ENCODE measurements at places on chromosomes 13 and 19. TPM values are rescaled to one million over a fixed set of nuclear protein-coding genes. Genes with fewer than 3 reads are reported as not detected.

DNA sequence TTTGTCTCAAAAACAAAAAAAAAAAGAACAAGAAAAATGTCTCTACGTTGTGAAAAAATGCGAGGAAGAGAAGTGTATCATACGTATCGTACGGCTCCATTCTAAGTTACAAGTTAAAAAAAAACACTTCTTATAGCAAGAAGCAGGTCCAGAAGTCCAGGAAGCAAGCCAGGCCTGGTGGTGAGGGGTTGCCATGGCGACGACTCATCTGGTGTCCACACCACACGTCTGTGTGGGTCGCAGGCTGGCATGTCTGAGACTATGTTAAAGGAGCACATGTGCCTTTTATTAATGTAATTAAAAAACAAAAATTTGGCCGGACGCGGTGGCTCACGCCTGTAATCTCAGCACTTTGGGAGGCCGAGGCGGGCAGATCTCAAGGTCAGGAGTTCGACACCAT lies 5.9 kb downstream of the MED16 start:
- peaks cover 5% of the 10 kb centered on the region for H3K4me1 ChIP-seq
- H3K27ac ChIP-seq = no peak overlapping the region
- no peaks in the 10 kb centered on the region for H3K27me3 ChIP-seq

- H3K27ac ChIP-seq = no peak overlapping the region
- no peak overlapping the region for H3K4me3 ChIP-seq
- no peaks in the 10 kb centered on the region for H3K27me3 ChIP-seq
- H3K4me1 ChIP-seq = no peaks in the 10 kb centered on the region
- no peak for DNase-seq
Observed at GRCh38 chr13:104597546-104598180, 1531.4 kb upstream of the SLC10A2 start.

- H3K4me3 ChIP-seq = no peak overlapping the region
- no peaks in the 10 kb centered on the region for H3K27me3 ChIP-seq
- H3K27ac ChIP-seq = no peak overlapping the region
- DNase-seq = no peak
- no peaks in the 10 kb centered on the region for H3K36me3 ChIP-seq
- no peaks in the 10 kb centered on the region for H3K4me1 ChIP-seq
Observed at GRCh38 chr13:85608255-85608829, 190.9 kb downstream of the SLITRK6 start.

GRCh38 chr13:46683676-46684260 lies 113.2 kb downstream of the ESD start:
- no peak for DNase-seq
- H3K36me3 ChIP-seq = peaks cover 34% of the 10 kb centered on the region
- H3K27me3 ChIP-seq = no peaks in the 10 kb centered on the region
- H3K27ac ChIP-seq = no peak overlapping the region
- no peak overlapping the region for H3K4me3 ChIP-seq

GRCh38 chr13:99375738-99376080 lies 68.5 kb upstream of the GPR183 start:
- H3K36me3 ChIP-seq = peaks cover 64% of the 10 kb centered on the region
- no peak overlapping the region for H3K4me3 ChIP-seq
- no peak overlapping the region for H3K27ac ChIP-seq
- no peak for DNase-seq
- no peaks in the 10 kb centered on the region for H3K27me3 ChIP-seq

- peaks cover 45% of the 10 kb centered on the region for H3K36me3 ChIP-seq
- no peak for DNase-seq
- H3K4me3 ChIP-seq = no peak overlapping the region
- H3K4me1 ChIP-seq = no peaks in the 10 kb centered on the region
Observed at GRCh38 chr19:17054746-17055145, 20.5 kb downstream of the HAUS8 start.

DNA sequence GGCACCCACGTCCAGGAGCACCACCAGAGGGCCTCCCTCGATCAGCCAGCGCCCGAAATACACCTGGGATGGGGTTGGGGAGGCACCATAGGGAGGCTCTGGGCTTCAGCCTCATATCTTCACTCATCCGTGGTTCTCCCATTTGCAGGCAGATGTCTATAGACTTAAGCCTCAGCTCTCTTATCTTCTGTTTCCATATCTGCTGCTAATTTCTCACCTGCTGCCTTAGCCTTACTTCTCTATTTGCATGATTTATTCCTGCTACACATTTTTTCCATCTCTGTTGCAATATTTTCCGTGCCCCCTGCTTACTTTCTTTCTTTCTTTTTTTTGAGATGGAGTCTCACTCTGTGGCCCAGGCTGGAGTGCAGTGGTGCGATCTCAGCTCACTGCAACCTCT lies 5.8 kb downstream of the GYS1 start:
- H3K27me3 ChIP-seq = no peaks in the 10 kb centered on the region
- H3K36me3 ChIP-seq = peaks cover 44% of the 10 kb centered on the region
- no peak overlapping the region for H3K4me3 ChIP-seq
- DNase-seq = no peak
- H3K27ac ChIP-seq = peak overlapping the region; percentile 50
- H3K4me1 ChIP-seq = peaks cover 19% of the 10 kb centered on the region

DNA sequence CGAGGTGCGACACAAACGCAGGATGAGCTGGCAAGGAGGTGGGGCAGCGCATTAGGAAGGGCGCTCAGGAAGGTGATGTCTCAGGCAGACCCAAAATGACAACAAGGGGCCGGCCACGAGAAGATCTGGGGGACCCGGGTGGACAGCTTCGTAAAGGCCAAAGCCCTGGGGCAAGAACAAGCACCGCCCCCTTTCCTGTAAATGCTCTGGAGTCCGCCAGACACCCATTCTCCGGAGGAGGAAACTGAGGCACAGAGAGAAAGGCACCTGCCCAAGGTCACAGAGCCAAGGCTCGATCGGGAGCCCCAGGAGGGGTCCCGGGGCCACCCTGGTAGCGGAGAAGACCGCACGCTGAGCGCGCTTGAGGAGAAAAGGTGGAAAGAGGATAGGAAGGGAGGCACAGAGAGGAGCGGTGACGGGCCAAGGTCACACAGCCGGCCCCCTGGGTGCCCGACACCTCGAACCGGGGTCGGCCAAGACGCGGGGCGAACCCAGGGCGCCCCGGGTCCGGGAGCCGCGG lies 571 bp downstream of the SAFB2 start:
- H3K4me1 ChIP-seq = peaks cover 53% of the 10 kb centered on the region
- H3K36me3 ChIP-seq = peaks cover 70% of the 10 kb centered on the region
- H3K27ac ChIP-seq = peak overlapping the region; percentile 100
- peaks cover 3% of the 10 kb centered on the region for H3K27me3 ChIP-seq

DNA sequence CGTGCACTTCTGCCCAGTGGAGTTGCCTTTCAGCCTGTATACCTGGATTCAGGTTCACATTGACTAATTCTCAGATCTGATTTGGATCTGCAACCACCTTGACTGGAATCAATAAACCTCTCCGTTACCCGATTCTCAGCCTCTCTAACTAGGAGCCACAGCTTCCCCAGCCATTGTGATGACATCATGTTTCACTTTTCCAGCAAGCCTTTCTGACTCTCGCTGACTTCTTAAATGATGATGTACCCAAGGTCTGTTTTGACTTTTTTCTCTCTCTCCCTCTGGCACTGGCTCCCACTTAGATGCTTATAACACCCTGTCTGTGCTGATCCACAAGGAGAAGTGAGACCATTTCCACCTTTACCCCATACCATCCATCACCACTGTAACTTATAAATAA lies 13.5 kb upstream of the FAM124A start:
- peaks cover 29% of the 10 kb centered on the region for H3K27me3 ChIP-seq
- peak; percentile 8 for DNase-seq
- H3K4me3 ChIP-seq = no peak overlapping the region
- no peaks in the 10 kb centered on the region for H3K4me1 ChIP-seq
- no peaks in the 10 kb centered on the region for H3K36me3 ChIP-seq

- H3K4me1 ChIP-seq = peaks cover 34% of the 10 kb centered on the region
- H3K4me3 ChIP-seq = no peak overlapping the region
- peak overlapping the region; percentile 40 for H3K27ac ChIP-seq
- H3K27me3 ChIP-seq = no peaks in the 10 kb centered on the region
Observed at GRCh38 chr19:35168196-35168595, 13.7 kb downstream of the FXYD5 start.

DNA sequence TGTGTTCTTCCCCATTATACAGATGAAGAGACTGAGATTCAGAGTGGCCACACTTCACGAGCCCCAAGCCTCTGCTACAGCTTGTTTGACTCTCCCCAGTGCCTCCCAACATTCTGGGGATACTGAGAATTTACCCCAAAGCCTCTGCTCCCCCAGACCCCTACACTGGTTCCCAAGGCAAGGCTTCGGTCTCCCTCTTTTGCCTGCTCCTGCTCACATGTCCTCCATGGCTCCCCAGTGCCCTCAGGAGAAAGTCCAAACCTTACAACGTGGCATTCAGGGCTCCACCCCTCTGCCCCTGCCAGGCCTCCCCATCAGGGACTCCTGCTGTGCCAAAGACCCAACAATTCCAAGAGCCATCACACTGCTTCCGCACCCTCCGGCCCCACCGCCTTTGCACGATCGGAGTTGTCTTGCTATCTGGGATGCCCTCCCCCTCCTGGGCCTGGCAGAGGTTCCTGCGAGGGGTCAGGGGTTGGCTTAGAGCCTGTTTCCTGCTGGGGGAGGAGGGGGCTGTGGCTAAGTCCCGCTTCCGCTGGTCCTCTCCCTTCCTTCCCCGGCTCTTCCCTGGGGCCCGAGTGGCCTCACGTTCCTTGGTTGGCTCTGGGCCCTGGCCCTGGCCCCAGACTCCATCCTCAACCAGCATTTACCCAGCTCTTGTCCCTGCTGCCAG lies 15.4 kb downstream of the GTPBP3 start:
- H3K36me3 ChIP-seq = no peaks in the 10 kb centered on the region
- no peak for DNase-seq
- H3K27me3 ChIP-seq = peaks cover 4% of the 10 kb centered on the region
- no peak overlapping the region for H3K4me3 ChIP-seq
- peaks cover 4% of the 10 kb centered on the region for H3K4me1 ChIP-seq

GRCh38 chr19:15874821-15875474 lies 22.9 kb downstream of the CYP4F2 start:
- peaks cover 17% of the 10 kb centered on the region for H3K27me3 ChIP-seq
- H3K4me1 ChIP-seq = peaks cover 5% of the 10 kb centered on the region
- H3K27ac ChIP-seq = no peak overlapping the region
- no peak overlapping the region for H3K4me3 ChIP-seq
- H3K36me3 ChIP-seq = no peaks in the 10 kb centered on the region

- H3K27ac ChIP-seq = no peak overlapping the region
- DNase-seq = no peak
- H3K36me3 ChIP-seq = no peaks in the 10 kb centered on the region
- H3K27me3 ChIP-seq = no peaks in the 10 kb centered on the region
Observed at GRCh38 chr13:109983447-109983846, 197.1 kb upstream of the IRS2 start.

DNA sequence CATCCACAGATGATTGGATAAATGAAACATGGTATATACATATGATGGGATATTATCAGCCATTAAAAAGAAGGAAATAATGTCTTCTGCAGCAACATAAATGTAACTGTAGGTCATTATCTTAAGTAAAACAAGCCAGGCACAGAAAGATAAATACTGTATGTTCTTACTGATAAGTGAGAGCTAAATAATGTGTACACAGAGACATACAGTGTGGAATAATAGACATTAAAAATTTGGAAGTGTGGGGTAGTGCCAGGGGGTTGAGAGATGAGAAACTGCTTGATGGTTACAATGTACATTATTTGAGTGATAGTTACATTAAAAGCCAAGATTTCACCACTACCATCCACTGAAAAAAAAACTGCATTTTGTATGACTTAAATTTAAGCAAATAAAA lies 26.0 kb upstream of the GPC6 start:
- DNase-seq = no peak
- no peaks in the 10 kb centered on the region for H3K27me3 ChIP-seq
- no peaks in the 10 kb centered on the region for H3K4me1 ChIP-seq
- no peak overlapping the region for H3K4me3 ChIP-seq
- H3K36me3 ChIP-seq = no peaks in the 10 kb centered on the region
- no peak overlapping the region for H3K27ac ChIP-seq

DNA sequence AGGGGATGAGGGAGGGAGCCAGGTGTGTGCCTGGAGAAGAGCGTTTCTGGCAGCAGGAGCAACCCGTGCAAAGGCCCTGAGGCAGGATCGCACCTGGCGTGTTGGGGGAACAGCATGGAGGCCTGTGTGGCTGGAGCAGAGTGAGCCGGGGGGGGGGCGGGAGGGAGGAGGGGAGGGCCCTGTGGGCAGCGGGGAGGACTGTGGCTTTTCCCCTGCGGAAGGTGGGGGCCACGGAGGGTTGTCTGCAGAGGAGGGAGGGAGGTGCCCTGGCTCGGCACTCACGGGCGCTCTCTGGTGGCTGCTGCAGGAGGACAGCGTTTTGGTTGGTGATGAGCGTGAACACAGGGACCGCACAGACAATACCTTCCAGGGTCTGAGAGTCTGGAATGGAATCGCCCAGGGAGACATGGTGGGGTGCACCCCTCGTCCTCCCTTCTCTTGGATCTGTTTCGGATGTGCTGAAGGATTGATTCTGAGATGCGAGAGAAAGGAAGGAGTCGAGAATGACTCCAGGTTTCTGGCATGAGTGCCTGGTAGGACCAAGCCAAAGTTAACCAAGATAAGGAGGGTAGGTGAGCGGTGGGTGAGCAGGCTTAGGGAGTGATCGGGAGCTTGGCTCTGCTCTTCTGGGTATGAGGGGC lies 6.5 kb downstream of the RAB11B start:
- H3K4me1 ChIP-seq = peaks cover 16% of the 10 kb centered on the region
- H3K27ac ChIP-seq = no peak overlapping the region
- peaks cover 17% of the 10 kb centered on the region for H3K36me3 ChIP-seq
- no peak overlapping the region for H3K4me3 ChIP-seq
- peak; percentile 91 for DNase-seq
- no peaks in the 10 kb centered on the region for H3K27me3 ChIP-seq

DNA sequence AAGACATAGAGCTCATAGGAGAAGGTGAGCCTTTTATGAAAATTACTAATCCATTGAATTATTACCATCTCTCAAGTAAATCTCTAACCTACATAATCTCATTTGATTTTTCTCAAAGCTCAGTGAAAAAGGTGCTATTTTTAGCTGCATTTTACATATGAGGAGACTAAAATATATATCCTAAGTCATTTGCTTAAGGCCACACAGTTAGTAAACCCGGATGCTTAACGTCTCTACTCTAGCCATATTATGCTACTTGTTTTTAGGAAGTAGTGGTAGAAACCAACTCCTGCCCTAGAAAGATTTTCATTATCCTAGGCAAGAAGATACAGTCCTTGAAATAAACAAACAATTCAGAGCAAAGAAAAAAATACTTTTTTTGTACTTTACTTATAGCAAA lies 108.9 kb downstream of the RBM26 start:
- no peak for DNase-seq
- H3K27ac ChIP-seq = no peak overlapping the region
- H3K4me3 ChIP-seq = no peak overlapping the region
- no peaks in the 10 kb centered on the region for H3K36me3 ChIP-seq

GRCh38 chr13:39976481-39976880 lies 321.0 kb downstream of the COG6 start:
- H3K27ac ChIP-seq = no peak overlapping the region
- H3K4me1 ChIP-seq = no peaks in the 10 kb centered on the region
- H3K4me3 ChIP-seq = no peak overlapping the region
- no peak for DNase-seq
- no peaks in the 10 kb centered on the region for H3K36me3 ChIP-seq

GRCh38 chr19:54448040-54448773 lies 792 bp upstream of the LENG8 start:
- H3K27ac ChIP-seq = peak overlapping the region; percentile 100
- peaks cover 32% of the 10 kb centered on the region for H3K4me1 ChIP-seq
- H3K27me3 ChIP-seq = peaks cover 2% of the 10 kb centered on the region

Gene FLT3LG
- total RNA-seq = 57.6 TPM

Gene LYPD5
- 0.42 TPM for total RNA-seq

Gene PCSK4
- total RNA-seq = 1.6 TPM

Gene CGB3
- total RNA-seq = not detected

Gene CGB2
- not detected for total RNA-seq

Gene DMKN
- not detected for total RNA-seq

Gene SCEL
- not detected for total RNA-seq

Gene BEST2
- total RNA-seq = not detected

Gene ZNF813
- 5.2 TPM for total RNA-seq

Gene SWSAP1
- total RNA-seq = 2.6 TPM

Gene FGF21
- total RNA-seq = not detected

All from activated CD4-positive, alpha-beta T cell treated with anti-CD3 and anti-CD28 coated beads, Interleukin-2, amount 10 ng/mL, durations not matched to agents 24 days and 14 days (primary cell).